ENCODE measurements at places on chromosomes 11 and 22.

GRCh38 chr11:6567371-6567745 lies 36.1 kb downstream of the RRP8 start:
- DNase-seq: no peak

GRCh38 chr11:93031386-93031785 lies 61.9 kb downstream of the MTNR1B start:
- no peak for DNase-seq

DNA sequence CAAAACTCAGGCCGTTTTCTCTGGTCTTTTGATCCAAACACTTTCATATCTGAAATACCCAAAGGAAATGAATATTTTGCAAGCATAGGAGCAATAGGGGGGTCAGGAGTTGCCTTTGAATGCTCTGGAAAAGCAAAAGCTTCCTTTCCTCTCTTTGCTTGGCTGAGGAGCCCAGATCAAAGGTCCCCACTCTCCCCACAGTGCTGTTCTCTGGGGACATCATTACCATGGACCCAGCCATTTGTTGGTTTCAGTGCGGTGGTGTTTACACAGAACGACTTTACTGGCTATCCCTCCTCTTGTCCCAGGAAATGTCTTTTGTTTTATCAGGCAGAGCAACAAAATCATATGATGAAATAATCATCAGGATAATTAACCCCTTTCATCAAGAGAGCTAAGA lies 1089.1 kb downstream of the TBC1D22A start:
- no peak for DNase-seq

DNA sequence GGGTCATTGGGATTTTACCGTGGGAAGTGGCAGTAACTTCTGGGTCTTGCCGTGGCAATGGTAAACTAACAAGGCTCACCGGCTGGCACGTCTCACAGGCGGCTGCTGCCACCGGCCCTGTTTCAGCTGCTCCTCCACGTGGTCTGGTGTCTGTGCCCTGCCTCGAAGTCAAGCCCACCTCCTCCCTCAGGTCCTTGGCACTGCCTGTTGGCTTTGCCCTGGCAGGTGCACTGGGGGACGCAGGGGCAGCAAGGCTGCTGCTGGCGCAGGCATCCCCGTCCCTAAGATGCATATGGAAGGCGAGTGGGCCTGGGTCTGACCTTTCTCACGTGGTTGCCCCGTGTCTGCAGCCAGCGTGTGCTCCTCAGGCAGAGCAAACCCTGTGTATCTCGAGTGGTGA lies 783.6 kb downstream of the BRD1 start:
- no peak for DNase-seq

- DNase-seq: no peak
Measured at GRCh38 chr11:31607914-31608313, 98.3 kb downstream of the ELP4 start.

DNA sequence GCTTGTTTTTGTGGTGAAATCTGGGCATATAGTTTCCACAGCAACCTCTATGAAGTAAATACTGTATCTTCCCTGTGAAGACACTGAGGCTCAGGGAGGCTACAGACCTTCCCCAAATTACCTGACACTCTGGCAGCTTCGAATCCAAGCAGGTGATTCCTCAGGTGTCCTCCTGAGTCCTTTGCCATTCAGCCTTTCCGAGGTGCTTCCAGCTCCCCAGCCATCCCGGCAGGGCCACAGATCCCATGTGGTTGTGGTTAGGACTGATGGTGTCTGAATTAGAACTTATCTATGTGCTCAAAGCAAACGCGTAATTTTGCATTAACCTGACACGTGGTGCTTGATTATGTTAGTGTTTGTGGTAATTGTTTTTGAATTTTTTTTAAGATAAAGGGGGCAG lies 785.6 kb downstream of the BRD1 start:
- DNase-seq: no peak

GRCh38 chr11:18578975-18579598 lies 9.4 kb downstream of the UEVLD start:
- no peak for DNase-seq

DNA sequence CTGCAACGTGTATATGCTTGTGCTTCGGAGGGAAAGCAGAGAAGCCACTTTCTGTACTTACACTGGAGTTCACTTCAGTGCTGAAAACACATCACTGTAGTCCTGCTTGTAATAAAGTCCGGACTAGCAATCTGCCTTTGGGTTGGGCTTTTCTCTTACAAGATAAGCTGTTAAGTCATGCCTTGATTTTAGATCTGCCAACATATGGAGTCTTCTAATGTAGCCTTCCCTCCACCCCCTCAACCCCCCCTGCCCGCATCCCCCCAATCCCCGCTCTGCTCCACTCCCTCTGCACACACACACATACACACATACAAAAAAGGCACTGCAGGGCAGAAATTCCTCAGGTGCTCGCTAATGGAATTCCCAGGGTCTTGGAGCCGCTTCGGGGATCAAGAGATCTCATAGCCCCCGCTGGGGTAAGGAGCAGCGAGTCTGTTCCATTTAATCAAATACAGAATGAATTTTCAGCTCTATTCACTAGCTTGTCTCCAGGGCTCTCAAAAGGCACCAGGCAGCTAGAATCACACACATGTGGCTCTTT lies 3.4 kb downstream of the CDON start:
- no peak for DNase-seq

- DNase-seq: no peak
Measured at GRCh38 chr11:11589437-11589836, 32.4 kb downstream of the GALNT18 start.

DNA sequence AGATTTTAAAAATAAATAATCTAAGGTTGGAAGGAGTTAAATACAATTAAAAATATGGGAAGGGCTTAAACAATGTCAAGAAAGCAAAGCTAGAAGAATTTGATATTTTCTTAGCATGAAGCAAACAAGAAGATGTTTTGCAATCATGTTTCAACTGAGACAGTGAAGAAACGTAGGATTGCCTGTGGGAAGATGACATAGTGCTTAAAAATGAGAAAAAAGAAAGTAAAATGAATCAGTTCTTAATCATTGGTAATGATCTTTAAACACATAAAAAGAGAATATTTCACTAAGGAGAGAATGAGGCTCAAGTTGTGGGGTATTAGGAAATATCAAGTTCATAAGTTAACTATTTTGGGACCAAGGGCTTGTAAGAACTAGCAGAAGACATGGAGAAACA lies 855.0 kb downstream of the METTL15 start:
- DNase-seq: no peak

GRCh38 chr11:127997594-127997993 lies 589.8 kb downstream of the ETS1 start:
- no peak for DNase-seq
